HL-60 (cell line): ENCODE measurements at places on chromosomes 11 and 22.

DNA sequence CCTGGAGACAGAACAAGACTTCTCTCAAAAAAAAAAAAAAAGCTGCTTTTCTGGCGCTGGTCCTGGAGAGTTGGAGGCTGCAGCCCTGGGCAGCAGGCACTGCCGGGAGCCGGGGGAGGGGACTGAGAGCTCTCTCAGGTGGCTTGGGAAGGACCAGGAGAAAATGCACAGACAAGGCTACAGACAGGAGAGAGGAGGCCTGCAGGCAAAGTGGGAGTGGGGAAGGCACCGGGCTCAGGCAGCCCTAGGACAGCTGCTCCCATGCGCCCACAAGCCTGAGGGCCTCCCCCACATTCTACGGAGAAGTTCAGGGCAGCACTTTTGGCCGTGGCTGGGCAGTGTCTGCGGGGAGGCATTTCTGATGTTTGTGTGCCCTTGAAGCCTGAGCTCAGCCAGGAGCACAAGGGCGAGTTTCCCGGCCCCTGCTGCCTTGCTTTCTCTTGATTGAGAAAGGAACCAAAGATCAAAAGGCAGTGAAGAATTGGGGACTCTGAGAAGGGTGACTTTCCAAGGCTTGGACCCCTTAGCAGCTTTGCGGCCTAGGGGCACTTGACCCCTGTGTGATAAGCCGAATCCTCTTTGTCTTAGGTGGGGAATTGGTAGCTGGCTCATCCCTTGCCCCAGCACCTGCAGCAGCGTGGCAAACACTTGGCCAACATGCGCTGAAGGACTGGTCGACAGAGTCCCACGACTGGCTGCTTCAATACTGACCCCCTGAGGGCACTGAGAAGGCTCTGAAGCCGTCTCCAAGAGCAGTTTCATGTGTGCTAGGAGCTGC, 35.3 kb downstream of the PPM1F start:
- no peak for DNase-seq

GRCh38 chr22:22789233-22789921, 98.2 kb upstream of the IGLL5 start:
- no peak for DNase-seq

DNA sequence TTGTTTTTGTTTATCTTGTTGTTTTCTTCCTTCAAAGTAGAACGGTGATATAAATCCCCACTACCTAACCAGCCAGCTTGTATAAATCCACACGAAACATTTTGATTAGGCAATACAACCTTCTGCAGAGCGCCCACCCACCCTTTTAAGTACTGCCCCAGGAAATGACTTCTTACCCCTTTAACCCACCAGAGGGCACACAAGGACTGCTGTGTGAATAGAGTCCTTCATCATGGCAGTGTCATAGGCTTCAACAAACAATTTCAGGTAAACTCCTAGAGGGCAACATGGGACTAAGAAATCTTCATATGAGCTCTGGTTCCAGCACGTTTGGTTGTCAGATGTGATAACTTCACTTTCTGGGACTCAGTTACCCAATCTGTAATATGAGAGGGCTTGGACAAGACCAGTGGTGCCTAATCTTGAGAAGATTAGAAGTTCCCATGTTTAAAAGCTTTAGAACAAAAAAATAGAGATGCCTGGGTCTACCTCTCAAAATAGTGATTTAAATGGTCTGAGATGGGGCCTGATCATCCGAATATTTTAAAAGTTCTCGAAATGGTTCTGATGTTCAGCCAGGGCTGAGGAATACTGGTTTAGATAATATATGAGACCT, 56.1 kb downstream of the PIWIL4 start:
- peak; percentile 61 for DNase-seq

DNA sequence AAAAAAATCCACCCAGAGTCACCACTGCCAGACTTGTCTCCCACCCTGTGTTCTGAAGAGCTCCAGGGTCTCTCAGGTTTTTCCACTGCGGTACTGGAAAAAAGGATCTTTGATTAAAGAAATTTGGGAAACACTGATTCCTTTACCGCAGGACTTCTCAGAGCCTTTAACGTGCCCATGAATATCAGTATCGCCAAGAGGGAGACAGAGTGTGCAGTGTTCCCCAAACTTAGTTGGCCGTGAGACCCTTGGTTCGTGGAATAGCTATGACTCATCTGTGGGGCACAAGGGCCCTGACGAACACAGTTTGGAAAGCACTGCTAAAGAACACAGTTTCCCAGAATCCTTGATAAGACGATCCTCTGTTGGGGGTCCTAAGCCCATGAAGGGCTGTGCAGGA, 31.7 kb downstream of the SYT7 start:
- no peak for DNase-seq

GRCh38 chr11:128180441-128181087, 406.8 kb downstream of the ETS1 start:
- no peak for DNase-seq

DNA sequence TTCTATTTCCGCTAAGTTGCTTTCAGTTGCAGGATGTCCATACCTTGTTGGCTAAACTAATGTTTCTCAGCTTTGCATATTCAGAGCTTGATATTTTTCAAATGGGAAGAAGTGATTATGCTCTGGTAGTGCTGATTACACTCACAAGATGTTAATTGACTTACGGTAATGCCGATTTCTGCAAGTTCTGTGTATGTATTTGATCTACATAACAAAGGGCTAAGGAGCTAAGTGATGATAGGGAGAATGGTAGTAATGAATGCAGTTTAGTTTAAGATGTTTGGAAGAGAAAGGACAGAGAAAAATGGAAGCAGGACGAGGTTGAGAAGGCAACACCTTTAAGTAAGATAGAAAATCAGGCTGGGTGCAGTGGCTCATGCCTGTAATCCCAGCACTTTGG, 61.4 kb downstream of the FAM83F start:
- DNase-seq: no peak

DNA sequence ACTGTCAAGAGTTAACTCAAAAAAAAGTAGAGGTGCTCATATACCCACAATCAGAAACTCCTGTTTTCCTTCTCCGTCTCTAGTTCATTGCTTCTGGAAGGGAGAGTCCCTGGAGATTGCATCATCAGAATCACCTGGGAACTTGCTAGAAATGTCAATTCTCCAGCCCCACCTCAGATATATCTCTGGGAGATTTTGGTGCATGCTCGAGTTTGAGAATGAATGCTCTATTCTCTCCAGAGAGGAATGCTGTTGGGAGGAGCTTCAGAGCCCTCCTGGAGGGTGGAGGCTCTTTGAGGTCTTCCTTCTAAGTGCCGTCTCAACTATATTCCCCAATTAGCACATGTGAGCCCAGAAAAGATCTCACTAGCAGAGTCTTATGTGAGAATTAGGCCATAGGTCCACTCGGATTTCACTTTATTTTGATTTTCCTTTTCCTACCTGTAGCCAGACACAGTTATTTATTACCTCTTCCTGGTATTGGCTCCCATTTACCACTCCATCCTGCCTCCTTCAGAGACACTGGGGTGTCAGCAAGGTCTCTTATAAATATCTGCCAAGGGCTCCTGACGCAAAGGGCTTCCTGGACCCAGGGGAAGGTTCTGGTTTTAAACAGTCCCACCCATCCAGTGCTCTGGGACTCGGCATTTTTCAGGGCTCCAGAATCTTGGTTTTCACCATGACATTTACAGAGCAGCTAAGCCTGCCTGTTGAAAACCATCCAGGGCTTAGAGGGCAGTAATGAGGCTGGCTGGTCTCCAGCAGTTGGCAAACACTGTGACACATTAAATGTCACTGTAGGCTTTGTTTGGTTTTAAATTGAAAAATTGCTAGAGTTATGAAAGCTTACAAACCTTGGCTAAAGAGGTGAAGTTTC, 136.2 kb downstream of the CD44 start:
- no peak for DNase-seq

- no peak for DNase-seq
Observed at GRCh38 chr22:19134874-19135273, 3.8 kb downstream of the TSSK2 start.

- DNase-seq: peak; percentile 56
Observed at GRCh38 chr11:66045177-66045639, 3.8 kb downstream of the GAL3ST3 start.

DNA sequence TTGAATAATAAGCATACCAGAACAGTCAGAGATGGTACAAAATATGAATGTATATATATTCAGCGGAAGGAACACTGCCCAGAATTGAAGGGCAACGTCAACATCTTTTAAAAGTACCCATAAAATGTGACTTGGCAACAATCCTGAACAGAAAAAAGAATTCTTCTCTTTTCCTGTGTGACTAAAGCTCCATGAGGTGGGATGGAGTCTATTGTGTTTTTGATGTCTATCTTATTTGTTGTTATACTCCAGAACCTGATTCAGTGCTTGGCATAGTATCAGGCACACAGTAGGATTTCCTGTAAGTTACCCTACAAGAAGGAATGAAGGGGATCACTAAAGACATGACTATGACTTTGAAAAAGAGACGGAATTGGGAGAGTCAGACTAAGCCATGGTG, 10.3 kb downstream of the LDLRAD3 start:
- no peak for DNase-seq

- DNase-seq: no peak
Observed at GRCh38 chr11:64719406-64719805, 3.6 kb downstream of the NRXN2 start.

GRCh38 chr11:32162351-32162750, 71.5 kb downstream of the RCN1 start:
- no peak for DNase-seq

DNA sequence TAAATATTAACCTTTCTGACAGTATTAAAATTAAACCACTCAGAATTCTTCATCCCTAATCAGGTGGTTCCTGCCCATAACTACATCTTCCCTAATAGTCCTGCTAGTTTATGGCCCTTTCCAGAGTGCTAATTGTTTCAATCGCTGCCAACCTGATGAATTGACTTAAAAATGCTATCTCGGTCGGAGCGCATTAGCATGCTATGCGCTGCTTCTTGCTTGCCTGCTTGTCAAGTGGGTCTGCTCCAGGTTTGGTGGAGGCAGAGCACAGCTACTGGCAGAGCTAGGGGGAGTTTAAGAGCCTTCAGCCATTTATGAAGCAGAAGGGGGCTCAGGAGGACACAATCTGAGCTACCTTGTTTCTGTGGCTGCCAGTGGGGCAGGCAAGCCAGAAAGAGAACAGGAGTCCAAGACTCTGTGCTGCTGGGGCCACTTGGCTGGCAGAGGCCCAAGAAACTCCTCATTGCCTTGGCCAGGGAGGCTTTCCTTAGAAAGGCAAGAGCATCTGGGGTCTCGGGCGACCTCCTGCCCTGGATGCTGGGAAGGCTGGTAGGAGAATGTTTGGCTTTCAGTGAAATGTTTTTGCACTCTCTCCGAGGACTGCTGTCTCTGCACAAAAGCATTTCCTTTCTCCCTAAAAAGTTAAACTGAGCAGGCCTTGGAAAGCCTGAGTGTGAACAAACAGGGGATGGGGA, 62.1 kb upstream of the PHOX2A start:
- DNase-seq: no peak

DNA sequence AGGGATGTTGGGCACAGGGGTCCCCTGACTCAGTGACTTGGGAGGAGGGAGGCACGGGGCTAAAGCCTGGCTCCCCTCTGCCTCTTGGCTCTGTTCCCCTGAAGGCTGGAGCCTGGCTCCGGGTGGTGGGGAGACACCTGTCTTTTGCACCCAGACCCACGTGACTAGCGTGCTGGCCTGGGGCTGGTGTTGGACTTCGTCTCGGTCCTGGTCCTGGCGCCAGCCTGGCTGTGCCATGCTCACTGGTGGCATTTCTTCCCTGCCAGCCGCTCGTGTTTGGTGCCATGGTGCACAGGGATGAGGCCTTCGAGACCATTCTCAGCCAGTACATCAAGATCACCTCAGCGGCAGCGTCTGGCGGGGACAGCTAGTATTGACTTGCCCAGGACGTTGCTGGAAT, 56.7 kb downstream of the GRAMD4 start:
- no peak for DNase-seq

GRCh38 chr22:36953239-36954080, 40.0 kb downstream of the CSF2RB start:
- no peak for DNase-seq

DNA sequence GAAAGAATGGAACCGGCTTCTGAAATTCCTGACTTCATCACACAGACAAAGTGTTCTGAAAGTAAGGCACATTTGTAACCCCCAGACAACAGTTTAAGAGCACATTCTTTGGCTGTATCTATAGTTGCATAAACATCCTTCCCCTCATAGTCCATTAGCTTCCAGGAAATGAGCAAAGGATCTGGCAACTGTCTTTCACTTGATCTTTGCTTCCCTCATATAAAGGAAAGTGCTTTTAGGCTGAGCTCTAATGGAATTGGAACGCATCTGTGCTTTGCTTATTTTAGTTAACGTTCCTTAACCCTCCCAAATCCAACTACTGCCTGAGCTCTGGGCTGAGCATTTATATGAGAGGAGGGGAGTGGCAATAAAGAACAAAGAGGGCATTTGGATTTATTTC, 76.9 kb upstream of the API5 start:
- DNase-seq: no peak

DNA sequence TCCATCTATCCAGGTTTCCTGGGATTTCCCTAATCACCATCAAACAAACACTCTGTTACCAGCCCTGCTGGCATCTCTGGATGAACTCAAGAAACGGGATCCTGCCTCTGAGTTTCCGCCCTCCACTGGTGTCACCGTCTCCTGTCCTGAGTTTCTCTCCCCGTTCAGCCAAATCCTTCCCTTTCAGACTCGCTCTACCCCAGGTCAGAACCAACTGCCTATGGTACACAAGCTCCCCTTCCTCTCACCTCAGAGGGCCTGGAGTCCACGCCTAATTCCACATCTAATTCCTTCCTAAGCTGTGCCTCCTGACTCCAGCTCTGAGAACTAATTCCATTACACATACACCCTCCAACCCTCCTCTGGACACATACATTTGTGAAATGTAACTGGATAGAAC, 96.1 kb downstream of the SHANK2 start:
- DNase-seq: no peak

- no peak for DNase-seq
Observed at GRCh38 chr22:21591695-21592094, 24.2 kb downstream of the UBE2L3 start.

DNA sequence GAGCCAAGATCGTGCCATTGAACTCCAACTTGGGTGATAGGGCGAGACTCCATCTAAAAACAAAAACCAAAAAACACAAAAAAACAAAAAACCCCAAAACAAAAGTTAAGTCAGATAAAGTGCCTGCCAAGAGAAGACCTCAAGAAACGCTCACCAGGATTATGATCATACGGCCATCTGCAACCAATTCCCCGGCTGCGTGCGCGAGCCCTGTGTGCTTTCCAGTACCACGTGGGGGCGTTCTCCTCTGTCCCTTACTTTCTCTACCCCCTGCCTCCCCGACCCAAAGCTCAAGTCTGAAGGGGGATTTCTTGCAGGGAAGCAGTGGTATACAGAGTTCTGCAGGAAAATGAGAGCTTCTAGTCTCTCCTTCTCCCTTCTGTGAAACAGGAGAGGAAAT, 10.5 kb upstream of the RPS19BP1 start:
- DNase-seq: peak; percentile 41
